SW 1271 (cell line): ENCODE measurements at places on chromosomes 12 and 14.

GRCh38 chr14:55245657-55246268, 25.5 kb upstream of the FBXO34 start:
- no peak for DNase-seq

DNA sequence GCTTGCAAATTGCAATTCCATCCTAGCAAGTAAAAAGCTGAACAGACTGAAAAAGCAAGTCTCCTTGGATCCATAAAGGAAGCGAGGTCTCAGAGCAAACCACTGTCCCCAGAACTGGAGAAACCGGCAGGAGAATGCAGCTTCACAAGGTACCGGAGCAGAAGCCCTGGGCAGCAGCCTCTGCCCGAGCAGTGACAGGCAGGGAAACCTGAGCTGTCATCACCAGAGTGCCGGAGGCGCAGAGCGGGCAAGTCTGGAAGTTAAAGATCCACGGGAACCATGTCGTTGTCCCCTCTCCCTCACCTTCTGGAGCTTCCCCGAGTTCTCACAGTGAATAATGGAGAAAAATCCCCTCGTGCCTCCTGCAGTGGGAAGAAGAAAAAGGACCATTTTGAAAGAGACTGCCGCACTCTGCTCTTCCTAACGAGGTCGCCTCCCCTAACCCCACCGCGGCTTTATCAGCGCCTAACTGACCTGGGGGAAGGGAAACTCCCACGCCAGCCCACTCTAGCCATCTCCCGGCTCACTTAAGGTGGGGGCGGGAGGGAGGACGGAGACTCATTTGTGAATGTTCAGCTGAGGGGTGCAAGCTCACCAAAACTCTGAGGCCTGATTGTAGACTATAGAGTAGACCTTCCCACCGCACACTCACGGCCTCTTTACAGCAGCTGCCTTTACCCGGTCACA, 27.8 kb downstream of the FBXL14 start:
- DNase-seq: no peak

DNA sequence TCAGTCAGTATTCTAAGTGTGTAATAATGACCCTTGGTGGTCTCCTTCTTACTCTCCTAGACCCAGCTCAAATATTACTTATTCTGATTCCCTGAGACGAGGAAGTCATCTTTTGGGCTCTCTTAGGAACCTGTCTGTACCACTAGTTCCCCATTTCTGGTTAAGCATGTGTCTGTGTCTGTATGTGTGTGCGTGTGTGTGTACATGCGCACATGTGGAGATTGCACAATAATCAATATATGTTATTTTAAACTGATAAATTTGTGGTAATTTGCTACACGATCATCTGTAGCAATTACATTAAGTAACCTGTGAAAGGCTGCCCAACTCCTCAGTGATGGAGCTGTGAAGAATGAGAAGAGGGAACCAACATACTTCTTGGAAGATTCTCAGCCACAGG, 132.2 kb downstream of the ASCL4 start:
- no peak for DNase-seq

- DNase-seq: no peak
These were observed 213.7 kb upstream of the NPAS3 start for GRCh38 chr14:32724867-32725471.

- DNase-seq: no peak
These were observed 8.1 kb downstream of the GLT1D1 start for GRCh38 chr12:128861226-128862016.

DNA sequence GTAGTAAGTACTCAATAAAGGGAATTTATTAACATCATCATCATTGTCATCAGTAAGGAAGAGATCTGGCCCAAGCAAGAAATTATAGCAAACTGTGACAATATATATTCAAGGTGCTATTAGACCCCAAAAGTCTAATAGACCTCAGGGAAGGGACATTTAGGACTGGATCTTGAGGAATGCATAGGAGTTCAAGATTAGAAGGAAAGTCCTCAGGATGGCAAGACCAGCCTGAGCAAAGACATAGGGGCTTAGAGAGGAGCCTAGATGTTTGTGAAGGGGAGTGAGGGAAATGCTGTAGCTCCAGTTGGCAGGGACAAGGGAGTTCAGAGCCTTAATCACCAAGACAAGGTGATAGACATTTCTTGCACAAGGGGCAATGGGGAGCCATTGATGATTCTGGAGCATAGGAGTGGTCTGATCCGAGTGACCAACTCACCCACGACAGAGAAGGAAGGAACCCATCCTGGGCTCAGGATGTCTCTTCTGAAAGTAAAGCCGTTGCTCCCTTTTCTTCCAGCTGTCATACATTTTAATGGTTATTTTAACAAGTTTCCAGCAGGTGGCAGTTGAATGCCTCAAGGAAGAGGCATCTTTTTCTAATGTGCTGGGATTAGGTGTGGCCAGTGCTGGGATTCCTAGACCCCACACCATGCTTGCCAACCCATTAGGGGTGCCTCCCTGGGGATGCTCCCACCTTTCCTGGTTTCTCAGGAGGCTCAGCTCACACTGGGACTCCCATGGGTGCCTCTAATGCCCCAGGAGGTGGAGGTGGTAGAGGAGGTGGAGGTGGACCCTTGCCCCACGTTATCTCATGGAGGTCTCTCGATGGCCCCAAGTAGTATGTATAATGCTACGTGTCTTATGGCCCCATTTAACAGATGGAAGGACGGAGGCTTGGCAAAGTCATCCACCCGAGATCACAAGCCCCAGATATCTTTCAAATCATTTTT, 37.8 kb downstream of the PHETA1 start:
- peak; percentile 24 for DNase-seq

DNA sequence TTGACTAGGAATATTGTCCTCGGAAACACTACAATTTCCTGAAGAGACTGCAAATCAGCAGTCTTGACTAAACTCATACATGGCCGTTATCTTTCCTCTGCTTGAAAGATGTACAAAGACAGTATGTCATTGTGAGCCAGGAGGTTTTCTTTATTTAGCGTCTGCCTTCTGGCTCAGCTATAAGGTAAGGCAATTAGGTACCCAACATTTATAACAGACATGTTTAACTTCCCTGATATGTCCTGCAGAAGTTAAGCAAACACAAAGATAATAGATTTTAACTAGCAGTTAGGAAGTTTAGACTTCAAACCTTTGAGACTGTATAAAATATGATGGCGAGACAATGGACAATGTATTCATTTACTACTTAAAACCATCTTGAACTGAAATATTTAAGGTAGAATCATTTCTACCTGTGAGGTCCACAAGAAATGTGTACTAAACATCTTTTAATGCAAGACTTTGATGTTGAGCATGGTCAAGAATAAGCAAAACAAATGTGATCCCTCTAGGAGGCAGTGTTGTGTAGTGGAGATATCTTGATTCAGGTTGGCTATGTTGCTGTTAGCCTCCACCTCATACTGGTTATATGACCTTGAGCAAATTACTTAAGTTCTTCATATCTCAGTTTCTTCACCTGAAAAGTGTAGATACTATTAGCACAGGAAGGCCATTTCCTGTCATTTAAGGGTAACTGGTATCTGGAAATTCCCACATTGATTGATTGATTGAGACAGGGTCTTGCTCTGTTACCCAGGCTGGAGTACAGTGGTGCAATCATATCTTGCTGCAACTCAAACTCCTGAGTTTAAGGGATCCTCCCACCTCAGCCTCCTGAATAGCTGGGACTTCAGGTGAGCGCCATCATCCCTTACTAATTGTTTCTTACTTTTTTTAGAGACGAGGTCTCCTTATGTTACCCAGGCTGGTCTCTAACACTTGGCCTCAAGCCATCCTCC, 96.3 kb upstream of the EEA1 start:
- no peak for DNase-seq

GRCh38 chr12:122848471-122849351, 13.5 kb downstream of the HIP1R start:
- DNase-seq: no peak

GRCh38 chr12:80189241-80189640, 89.9 kb downstream of the OTOGL start:
- DNase-seq: no peak

DNA sequence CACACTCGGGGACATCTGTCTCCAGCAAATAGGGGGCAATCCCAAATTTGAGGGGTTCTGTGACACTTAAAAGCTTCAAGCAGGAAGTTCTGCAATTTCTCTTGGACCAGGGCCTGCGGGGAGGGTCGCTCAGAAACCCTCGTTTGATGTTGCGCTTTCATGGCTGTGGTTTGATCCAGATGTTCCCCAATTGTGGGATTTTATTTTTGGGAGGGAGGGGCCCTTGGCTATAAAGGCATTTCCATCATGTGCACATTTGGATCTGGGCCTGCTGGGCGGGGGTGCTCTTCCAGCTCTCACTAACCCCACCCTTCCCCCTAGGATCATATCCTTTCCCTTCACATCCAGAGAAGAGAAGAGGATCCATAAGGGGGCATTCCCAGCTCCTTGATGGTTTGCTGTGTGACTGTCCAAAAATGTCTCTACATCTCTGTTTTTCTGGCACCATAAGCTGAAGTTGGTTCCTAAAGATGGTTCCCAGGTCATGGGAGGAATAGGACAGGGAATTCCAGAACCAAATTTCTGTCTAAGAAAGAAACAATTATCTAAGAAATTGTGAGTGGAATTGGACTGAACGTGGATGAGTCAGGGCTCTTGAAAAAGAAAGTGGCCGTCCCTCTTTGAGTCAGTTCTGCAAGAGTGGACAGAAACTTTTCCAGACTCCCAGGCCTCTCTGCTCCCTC, 47.2 kb downstream of the SMUG1 start:
- DNase-seq: no peak

DNA sequence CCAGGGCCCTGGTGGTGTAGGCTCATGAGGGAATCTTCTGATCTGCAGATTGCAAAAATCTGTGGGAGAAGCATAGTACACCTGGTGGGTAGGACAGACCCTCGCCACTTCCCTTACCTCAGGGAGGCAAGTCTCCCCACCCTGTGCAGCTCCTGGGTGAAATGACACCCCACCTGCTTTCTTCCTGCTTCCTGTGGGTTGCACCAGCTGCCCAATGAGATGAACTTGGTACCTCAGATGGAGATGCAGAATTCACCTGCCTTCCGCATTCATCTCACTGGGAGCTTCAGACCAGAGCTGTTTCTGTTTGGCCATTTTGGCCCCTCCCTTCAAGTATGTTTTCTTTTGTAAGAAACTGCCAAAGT, 4.7 kb downstream of the CLEC2D start:
- DNase-seq: no peak

- no peak for DNase-seq
These were observed 126.7 kb downstream of the ESRRB start for GRCh38 chr14:76502638-76503037.

GRCh38 chr14:74910556-74910955, 12.5 kb downstream of the RPS6KL1 start:
- DNase-seq: no peak

GRCh38 chr12:116094475-116094874, 183.0 kb downstream of the MED13L start:
- DNase-seq: no peak

DNA sequence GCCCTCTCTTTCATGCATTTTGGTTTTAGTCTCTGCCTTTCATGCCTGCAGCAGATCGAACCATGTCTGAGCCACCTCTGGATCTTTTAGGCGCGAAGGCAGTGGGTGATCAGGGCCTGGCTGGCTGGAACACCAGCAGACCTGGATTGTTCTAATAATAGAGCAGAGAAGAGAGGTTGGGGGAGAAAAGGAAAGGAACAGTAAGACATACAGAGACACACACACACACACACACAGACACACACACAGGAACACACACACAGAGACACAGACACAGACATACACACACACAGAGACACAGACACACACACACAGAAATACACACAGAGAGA, 38.2 kb downstream of the SERPINA3 start:
- no peak for DNase-seq

GRCh38 chr12:15532364-15532977, 210.2 kb downstream of the PTPRO start:
- no peak for DNase-seq
